Activated T-cell treated with anti-CD3 and anti-CD28 coated beads, Interleukin-2, amount 50 U/mL, for 48 hours (primary cell): ENCODE measurements at places on chromosomes 5 and 9.

DNA sequence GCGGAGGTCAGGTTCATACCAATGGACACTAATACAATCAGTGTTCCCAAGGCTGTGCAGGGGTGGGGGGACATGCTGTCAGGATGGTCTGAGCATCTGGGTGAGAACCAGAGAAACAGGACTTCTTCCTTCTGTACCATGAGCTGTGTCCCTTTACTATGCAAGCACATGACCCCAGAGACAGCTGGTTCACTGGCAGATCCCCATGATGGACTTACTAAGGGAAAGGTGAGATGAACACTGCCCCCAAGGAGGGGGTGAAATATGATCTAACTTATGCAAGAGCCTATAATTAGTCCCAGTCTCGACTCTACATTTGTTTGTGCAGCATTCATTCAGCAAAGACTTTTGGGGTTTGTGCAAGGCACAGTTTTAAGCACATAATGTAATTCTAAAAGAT is 91.4 kb downstream of the LIFR start:
- no peak for DNase-seq

DNA sequence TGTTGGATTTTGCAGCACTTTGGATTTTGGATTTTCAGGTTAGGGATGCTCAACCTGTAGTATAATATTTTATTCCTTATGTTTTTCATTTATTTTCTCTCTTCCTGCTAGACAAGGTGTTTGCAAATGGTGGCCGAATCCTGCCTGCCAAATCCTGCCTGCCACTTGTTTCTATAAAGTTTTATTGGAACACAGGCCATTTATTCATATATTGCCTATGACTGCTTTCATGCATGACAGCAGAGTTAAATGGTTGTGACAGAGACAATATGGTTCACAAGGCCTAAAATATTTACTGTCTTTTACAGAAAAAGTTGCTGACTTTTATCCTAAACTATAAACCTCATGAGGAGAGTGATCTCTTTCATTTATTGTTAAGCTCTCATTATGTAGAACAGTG is 72.7 kb downstream of the DENND4C start:
- DNase-seq: no peak

DNA sequence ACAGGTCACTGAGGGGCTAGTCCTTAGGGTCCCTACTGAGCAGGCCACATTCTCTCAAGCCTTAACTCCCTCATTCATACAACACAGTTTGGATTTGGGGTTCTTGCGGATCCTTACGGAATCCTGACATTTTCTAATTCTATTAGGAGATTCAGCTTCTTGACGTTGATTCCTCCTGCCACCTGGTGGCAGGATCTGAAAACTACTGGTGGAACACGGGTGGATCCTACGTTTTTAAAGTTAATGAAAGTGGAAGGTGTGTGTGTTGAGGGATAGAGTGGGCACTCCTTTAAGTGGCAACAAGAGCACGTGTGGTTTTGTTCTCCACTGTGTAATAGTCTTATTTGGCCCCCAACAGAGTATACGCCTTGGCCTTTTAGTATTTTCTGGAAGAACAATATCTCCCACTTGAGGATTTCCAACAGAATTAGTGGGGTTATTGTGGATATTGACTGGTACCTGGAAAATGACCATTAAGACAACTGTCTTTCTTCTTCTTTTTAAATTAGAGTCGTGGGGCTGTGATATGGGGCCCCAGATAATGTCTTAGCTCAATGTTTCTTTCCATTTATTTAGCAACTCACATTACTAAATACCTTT is 25.2 kb downstream of the SLC28A3 start:
- peak; percentile 73 for DNase-seq

DNA sequence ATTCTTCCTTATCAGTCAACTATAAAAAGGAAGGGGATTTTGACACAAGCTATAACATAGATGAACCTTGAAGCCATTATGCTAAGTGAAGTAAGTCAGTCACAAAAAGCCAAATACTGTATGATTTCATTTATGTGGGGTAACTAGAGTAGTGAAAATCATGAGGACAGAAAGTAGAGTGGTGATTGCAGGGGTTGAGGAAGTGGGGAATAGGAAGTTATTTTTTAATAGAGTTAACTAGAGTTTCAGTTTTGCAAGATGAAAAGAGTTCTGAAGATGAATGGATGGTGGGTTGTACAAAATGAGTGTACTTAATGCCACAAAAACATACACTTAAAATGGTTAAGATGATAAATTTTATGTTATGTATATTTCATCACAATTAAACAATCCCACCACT is 65.4 kb upstream of the FAM174A start:
- no peak for DNase-seq

- no peak for DNase-seq
Measured at GRCh38 chr5:76690704-76691466, 25.0 kb upstream of the F2R start.

DNA sequence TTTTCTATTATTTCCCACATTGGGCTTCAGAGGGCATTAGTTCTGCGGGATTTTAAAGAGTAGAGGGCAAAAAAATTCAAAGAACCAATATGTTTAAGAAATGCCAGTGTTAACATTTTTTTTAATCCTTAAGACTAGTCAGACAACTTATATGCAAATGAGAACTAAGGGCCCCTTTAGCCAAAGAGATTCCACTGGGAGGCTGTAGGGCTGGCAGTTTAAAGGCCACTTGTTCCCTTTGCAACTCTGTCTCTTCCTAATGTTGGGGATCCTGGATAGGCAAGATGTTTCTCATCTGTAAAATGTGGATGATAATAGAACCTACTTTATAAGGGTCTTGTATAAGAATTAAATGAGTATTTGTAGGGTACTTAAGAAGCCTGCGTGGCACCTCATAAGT is 1395.9 kb downstream of the PTPRD start:
- no peak for DNase-seq

DNA sequence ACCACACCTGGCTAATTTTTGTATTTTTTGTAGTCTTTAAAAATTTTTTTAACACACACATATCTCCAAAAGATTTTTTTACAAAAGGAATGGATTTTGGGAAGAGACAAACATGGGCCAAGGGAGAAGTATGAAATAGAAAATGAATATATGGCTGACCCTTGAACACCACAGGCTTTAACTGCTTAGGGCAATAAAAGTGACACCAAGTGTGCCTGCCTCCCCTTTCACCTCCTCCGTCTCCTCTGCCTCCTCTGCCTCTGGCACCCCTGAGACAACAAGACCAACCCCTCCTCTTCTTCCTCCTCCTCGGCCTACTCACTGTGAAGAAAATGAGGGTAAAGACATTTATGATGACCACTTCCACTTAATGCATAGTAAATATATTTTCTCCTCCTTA is 483.9 kb downstream of the KDM4C start:
- DNase-seq: no peak

DNA sequence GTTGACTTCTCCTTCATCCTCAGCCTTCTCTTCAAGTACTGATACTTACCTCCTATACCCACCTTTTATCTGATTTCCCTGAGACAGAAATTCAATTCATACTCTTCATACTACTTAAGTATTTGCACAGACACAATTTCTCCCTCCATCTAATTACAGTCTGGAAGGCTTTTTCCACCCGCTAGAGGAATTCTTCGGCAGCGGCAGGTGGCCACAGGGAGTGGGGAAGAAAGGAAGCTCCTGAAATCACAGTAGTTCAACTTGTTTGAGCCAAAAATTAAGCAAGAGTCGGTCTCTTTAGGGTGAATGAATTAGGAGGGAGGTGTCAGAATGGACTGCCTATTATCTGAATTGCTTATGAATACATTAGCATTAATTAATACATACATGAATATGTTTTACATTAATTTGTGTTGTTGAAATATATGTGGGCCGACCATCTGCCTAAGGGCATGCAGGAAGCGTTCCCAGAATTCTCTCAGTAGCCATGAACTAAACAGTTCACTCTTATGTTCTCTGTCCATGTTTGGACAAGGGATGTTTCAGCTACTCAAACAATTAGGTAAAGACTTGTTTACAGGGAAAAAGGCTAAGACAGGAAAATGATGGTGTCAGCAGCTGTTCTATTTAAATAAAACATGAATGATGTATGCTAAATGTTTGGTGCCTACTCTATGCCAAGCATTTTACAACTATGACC is 101.4 kb upstream of the SMARCA2 start:
- no peak for DNase-seq

DNA sequence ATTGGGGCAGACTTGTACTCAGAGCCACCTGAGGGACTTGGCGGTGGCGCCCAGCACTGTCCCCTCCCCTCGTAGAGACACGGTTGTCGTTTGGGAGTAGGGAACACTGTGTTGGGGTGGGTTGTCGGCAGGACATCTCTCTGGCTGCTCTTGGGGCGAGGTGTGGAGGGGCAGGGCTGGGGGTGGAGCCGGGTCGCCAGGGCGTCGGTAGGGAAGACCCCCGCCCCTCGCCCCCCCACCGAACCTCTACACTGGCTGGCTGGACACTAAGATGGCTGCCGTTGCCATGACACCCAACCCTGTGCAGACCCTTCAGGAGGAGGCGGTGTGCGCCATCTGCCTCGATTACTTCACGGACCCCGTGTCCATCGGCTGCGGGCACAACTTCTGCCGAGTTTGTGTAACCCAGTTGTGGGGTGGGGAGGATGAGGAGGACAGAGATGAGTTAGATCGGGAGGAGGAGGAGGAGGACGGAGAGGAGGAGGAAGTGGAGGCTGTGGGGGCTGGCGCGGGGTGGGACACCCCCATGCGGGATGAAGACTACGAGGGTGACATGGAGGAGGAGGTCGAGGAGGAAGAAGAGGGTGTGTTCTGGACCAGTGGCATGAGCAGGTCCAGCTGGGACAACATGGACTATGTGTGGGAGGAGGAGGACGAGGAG is 778 bp downstream of the TRIM41 start:
- DNase-seq: no peak

DNA sequence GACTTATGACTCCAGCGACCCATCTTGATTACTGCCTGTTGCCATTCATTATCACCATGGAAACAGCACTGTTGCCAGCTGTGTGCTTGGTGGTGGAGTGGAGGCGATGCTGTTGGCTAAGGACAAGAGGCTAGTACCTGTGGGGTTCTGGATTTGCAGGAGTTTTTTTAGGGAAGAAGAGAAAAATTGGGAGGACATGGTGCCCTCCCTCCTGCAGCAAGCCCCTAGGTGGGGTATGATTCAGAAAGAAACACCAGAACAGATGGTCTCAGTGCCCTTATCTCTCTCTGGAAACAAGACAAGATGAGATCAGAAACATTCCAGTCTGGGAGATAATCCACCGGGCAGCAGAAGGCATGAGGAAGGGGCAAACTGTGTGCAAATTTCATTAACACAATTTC is 87.8 kb upstream of the TLR4 start:
- no peak for DNase-seq

- DNase-seq: no peak
Measured at GRCh38 chr5:93193431-93194347, 387.3 kb downstream of the NR2F1-AS1 start.

- no peak for DNase-seq
Measured at GRCh38 chr5:111997308-111997707, 240.3 kb upstream of the NREP start.

GRCh38 chr5:76537073-76537543 is 86.1 kb downstream of the F2RL2 start:
- no peak for DNase-seq

DNA sequence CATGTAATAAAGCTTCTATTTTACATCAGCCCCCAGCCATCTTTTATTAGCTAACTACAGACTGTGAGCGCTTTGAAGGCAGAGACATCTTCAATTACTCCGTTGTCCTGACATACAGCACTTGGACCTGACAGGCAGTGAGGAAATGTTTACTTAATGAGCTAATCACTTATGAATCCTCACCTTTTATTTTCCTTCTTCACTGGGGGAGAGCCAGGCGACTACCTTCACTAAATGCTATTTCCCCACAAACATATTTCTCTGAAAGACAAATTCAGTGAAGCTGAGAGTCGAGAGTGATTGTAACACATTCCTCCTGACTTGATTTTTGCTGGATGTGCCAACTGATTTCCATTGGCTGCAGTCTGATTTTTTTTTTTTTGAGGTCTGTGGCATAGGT is 192.1 kb upstream of the CLINT1 start:
- DNase-seq: no peak

DNA sequence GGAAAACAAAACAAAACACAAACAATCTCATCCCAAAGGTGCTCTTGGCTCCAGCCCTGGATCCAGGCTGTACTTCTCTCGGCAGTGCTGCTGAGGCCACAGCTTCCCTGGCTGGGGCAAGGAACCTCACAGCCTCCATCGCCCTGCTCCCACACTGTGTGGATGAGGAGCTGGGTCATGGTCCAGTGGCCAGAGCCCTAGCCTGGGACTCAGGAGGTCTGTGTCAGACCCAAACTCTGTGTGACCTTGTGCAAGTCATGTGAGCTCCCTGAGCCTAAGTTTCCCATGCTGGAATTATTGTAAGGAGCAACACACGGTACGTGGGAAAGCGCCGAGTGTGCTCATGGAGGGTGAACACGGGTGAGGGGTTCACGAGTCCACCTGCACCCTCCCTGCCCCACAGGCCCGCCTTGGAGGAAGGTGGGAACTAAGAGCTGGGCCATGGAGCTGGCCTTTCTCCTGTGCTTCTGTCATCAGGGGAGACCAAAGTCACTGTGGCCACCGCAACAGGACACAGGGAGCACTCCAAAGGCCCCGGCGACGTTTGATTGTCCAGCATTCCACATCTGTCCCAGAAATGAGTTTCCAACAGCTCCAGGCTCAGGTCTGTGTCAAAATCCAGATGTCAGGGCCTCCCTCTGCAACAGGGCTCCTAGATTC is 26.2 kb upstream of the SMU1 start:
- DNase-seq: no peak

DNA sequence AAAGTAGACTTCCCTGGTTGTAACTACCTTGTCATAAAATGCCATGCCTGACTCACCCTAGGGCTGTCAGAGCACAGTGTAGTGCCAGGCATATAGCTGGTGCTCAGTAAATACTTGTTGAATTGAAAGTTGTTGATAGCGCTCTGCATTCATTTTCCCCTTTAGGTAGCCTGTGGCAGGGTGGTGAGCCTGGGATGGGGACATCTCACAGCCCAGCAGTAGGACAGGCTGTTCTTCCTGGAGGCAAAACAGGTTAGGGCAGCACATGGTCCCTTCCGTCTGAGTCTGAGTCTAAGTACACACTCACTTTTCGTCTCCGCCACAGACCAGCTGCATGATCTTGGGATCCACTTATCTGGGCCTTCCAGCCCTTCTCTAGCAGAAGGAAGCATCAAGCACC is 401.9 kb downstream of the ZSWIM6 start:
- no peak for DNase-seq

DNA sequence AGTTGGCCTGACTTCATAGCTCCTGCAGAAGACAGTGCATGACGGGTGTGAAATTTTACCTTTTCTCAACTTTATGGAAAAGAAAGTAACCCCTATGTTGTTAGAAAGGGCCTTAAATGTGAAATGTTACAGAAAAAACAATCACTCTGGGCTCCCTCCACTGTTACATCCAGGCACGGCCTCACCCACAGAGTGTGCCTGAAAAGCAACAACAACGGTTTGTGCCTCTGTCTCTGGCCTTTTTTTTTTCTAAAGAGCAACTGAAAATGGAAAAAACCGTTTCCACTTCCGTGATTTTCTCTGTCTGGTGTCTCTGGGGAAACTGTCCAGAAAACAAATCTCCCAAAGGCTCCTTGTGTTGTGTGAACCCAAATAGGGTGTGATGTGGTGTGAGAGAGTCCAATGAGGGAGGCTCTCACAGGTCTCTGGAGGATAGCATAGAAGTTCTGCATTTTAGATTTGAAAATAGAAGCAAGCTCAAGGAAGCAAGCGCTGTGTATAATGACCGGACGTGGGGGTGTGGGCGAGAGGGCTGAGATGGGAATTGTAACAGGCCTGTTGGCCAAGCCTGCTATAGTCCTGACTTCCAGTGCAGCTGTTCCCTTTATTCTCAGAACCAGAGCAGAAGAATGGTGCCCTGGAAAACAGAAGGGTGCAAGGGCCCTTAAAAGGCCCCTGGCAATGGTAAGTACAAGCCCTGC is 221.8 kb upstream of the TUT7 start:
- no peak for DNase-seq

- no peak for DNase-seq
Measured at GRCh38 chr5:138754699-138755057, 1.5 kb downstream of the CTNNA1 start.
